ENCODE measurements at places on chromosomes 3 and 15. TPM values are rescaled to one million over a fixed set of nuclear protein-coding genes. Genes with fewer than 3 reads are reported as not detected.

The RHCG gene
- not detected for polyA plus RNA-seq

The RGMA gene
- 0.65 TPM for polyA plus RNA-seq

The FANCD2 gene
- 4.4 TPM for polyA plus RNA-seq

The NR2F2 gene
- 23.8 TPM for polyA plus RNA-seq

DNA sequence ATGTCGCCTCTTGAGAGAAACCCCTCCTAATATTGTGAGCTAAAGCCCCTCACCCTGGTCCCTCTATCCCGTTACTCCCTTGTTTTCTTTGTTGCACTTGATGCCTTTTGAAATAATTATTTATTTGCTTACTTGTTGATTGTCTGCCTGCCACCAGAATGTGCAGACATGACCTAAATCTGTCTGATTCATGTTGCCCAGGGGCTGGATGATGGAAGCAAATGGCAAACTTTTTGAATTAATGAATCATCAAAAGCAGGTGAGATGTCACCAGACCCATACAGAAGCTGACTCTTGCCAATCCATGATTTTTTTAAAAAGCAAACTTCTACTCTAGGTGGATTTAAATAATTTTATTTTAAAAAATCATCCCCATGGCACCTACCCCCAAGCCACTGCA is 49.3 kb downstream of the GRIP2 start:
- DNase-seq = no peak
- H3K4me3 ChIP-seq = no peak overlapping the region
- no peaks in the 10 kb centered on the region for H3K27me3 ChIP-seq
- no peaks in the 10 kb centered on the region for H3K4me1 ChIP-seq

- H3K36me3 ChIP-seq = no peaks in the 10 kb centered on the region
- no peak overlapping the region for H3K27ac ChIP-seq
- DNase-seq = peak; percentile 30
- H3K4me1 ChIP-seq = peaks cover 6% of the 10 kb centered on the region
These were observed 1026.2 kb upstream of the NR2F2 start for GRCh38 chr15:95304151-95304946.
